ENCODE measurements at places on chromosomes 12 and 14. TPM values are rescaled to one million over a fixed set of nuclear protein-coding genes. Genes with fewer than 3 reads are reported as not detected.

- no peak for DNase-seq
Measured at GRCh38 chr14:84001023-84001422, 1528.9 kb upstream of the FLRT2 start.

GRCh38 chr12:81450920-81451739, 308.0 kb downstream of the PPFIA2 start:
- DNase-seq = peak; percentile 52

Gene TMEM233
- 1.7 TPM for polyA plus RNA-seq

Gene TDP1
- polyA plus RNA-seq = 29.4 TPM

DNA sequence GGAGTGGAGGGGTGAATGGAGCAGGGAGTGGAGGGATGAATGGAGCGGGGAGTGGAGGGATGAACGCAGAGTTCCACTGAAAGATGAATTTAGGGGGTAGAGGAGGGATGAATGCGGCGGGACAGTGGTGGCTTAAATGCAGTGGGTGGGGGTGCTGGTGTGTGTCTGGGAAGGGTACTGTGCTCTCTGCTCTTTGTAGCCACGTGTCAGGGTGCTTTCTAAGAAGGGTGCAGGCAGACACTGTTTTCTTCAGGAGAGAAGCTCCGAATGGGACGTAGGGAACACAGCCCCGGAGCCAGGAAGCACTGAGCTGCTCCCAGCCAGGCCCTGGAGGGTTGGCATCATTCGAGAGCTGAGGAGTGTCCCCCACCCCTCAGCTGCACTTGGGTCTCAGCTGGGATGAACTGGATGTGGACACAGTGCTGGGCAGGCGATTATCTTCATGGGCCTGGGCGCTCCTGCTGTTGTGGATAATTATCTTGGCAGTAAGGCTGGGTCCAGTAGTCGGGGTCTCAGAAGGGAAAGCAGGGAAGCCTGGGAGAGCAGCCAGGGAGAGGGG, 9.5 kb upstream of the CEP170B start:
- no peak for DNase-seq

Gene RND1
- polyA plus RNA-seq = 2.4 TPM

Gene GRIP1
- 26.9 TPM for polyA plus RNA-seq

- peak; percentile 43 for DNase-seq
Measured at GRCh38 chr14:53953828-53954550, 2.6 kb downstream of the BMP4 start.

- DNase-seq = no peak
Measured at GRCh38 chr14:68630081-68630571, 162.7 kb downstream of the ZFP36L1 start.

- no peak for DNase-seq
Measured at GRCh38 chr12:71686658-71687025, 760 bp downstream of the TMEM19 start.

- no peak for DNase-seq
Measured at GRCh38 chr14:94334872-94335271, 11.7 kb upstream of the SERPINA6 start.

Gene CLEC7A
- polyA plus RNA-seq = 2.8 TPM

Gene PTPN11
- polyA plus RNA-seq = 87.3 TPM

Gene KRT72
- not detected for polyA plus RNA-seq

All from left kidney (tissue), 8 donors.